ENCODE measurements at places on chromosomes 12 and 14.
A peak's percentile ranks its signal among the peaks of the same experiment; 100 is the strongest.

DNA sequence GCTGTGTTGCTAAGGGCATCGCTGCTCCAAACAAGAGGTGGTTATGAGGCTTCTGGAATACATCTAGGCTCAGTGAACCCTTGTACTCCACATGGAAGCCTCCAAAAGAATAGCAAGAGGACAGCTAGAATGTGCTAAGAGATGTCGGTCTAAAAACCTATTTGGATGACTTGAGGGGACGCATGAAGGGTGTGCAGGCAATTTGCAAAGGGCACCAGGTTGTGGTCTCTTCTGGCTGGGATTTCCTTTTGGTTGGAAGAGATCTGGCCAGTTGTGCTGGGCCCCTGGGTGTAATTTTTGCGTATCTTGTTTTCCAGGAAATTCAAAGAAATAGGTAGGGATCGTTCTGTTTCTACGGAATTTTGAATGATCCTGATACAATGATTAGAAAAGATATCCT is 4.2 kb downstream of the TTC9 start:
- DNase-seq = no peak

- no peak for DNase-seq
Observed at GRCh38 chr14:99619835-99620834, 16.1 kb upstream of the CCDC85C start.

GRCh38 chr12:20505056-20505455 is 136.7 kb downstream of the PDE3A start:
- DNase-seq = no peak

DNA sequence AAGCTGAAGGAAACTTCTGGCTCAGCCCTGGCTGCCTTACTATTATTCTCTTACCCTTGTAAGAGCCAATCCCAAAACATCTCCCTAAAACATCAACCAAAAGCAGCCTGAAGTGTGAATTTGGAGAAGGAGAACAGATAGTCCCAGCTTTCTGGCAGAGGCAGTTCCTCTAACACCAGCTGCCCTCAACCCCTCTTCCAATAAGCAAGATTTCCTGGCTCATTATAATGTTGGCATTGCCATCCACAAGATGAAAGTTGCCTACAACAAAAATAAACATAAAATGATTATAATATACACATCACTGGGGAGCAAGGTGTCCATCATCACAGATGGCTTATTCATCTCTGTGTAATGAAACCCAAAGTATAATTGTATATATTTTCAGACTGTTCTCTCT is 352.5 kb upstream of the CCDC196 start:
- no peak for DNase-seq

DNA sequence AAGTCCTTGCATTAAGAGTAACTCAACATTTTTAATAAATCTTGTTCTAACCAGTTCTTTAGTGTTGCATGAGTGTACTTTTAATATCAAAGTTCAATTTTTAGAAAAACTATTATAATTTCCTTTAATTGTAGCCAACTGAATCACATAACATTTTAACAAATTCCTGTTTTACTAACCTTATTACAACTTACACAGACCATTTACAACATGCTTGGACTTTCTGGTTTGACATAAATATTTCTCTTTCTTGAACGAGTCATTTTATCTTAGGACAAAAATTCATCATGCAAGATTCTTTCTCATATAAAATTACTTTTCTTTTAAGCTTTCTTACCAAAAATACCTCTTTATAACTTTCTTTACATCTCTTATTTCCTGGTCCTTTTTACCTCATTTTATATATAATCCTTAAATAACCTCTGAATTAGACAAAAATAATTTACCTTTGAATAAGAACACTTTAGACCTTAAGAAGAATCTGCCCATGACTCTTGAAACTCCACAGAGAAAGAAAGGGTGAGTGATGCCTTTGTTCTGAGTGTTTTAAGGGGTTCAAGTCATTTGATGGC is 3.9 kb downstream of the SLCO1A2 start:
- DNase-seq = no peak

DNA sequence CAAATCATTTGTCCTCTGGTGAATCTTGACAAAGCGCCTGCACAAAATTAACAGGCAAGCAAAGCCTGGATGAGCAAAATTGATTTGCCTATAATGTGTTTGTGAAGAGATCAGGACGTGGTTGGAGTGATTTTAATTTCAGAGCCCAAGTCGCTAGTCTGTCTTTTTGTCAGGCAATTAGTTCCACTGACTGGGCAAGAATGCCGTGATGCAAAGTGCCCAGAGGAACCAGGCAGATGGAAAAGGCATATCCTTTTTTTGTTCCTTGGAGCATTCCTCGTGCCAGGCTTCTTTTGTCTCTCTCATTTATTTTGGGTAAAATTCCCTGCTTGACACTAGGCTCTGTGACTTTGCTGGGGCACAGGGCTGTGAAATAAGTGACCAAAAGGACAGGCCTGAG is 65.9 kb upstream of the CCDC198 start:
- DNase-seq = no peak

GRCh38 chr12:89166525-89166934 is 185.8 kb downstream of the DUSP6 start:
- DNase-seq = no peak

DNA sequence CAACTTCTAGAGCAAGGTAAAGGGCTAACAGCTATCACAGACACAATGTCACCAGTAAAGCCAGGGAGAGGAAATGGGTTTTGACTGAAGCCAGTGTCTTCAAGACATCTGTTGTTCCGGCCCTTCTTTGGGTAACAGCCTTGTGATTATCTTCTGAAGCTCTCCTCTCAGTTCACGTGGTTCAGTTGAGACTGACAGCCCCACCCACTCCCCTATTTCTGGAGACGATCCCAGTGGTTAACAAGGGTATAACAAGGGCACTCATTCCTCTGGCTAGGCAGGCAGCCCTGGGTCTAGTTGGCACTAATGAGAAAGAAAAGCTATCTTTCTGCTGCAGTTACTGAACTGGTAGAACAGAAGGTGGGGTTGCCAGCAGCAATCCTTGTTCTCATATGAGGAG is 6.9 kb downstream of the GNPTAB start:
- DNase-seq = peak; percentile 75

- peak; percentile 47 for DNase-seq
Observed at GRCh38 chr12:65728848-65729793, 95.2 kb upstream of the HMGA2 start.

- no peak for DNase-seq
Observed at GRCh38 chr12:70154087-70154638, 89.1 kb upstream of the CNOT2 start.

DNA sequence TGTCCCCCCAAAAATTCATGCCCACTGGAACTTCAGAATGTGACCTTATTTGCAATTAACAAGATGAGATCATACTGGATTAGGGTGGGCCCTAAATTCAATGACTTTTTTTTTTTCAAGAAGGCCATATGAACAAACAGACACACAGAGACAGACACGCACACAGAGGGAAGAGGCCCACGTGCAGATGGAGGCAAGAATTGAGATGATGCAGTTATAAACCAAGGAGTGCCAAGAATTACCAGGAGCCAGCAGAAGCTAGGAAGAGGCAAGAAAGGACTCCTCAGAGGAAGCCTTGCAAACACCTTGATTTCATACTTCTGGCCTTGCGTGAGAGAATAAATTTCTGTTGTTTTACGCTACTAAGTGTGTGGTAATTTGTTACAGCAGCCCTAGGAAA is 33.4 kb downstream of the NELL2 start:
- DNase-seq = no peak

DNA sequence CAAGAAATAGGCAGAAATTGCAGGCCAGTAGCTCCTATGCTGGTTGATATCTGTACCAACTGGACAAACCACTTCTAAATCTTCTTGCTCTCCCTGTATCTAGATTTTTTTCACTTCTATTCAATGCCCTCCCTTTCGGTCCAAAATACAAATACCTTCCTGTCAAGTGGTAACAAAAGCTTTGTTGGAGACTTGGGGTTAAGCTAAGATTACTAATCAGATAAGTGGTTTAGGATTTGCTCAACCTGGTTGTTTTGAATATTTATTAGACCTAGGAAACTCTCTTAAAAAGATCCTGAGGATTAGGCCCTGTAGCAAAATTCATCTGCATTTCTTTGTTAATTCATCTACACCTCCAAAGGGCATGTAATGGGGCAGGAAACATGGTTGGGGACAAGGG is 410.1 kb downstream of the NAV3 start:
- no peak for DNase-seq

DNA sequence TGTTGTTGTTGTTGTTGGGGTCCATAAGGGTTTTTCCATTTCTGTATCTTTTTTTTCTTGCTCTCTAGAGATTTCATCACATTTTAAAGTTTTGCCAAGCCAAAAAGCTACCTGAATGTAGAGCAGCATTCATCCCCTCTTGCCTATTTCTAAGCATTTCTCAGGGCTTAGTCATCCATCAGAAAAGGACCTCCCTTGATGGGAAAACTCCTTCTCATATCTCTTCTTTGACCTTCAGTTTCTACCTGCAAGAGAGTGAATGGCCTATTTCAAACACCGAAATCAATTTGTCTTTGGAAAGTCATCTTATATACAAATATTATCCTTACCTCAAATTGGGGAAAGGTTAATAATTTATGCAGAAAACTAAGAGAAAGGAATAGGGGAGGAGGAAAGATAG is 4.5 kb downstream of the MYBPC1 start:
- no peak for DNase-seq

DNA sequence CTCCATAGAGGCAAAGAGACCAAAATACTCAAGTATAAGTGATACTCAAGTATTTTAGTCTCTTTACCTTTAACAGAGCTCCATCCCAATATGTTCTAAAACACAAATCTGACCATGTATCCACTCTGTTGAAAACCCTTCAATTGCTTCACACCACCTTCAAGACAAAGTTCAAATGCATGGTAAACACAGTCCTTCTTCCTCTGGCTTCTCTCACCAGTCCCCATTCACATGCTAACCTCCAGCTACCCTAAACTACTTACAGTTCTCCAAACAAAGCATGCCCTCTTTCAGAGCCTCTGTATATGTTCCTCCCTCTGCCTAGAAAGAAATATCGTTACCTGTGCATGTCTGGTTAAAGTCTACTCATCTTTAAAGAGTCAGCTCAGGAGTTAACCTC is 100.2 kb downstream of the NUMB start:
- no peak for DNase-seq

DNA sequence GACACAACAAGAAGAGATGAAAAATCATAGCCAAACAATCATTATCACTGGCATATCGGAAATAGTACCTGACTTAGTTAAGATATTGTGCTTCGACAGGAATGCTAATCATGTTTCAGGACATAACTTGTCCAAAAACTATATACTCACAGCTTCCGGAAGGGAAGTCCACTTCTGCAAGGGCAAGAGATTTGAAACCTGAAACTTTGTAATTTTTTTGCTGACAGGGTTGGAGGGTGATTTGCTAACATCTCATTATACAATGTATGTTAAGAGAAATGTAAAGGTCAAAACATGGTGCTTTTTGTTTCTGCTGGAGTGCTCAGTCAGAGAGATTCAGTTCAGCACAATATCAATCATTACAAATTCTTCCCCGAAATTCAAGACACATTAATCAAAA is 200.3 kb downstream of the CNTN1 start:
- no peak for DNase-seq

- no peak for DNase-seq
Observed at GRCh38 chr14:104072586-104072985, 12.9 kb upstream of the ASPG start.

DNA sequence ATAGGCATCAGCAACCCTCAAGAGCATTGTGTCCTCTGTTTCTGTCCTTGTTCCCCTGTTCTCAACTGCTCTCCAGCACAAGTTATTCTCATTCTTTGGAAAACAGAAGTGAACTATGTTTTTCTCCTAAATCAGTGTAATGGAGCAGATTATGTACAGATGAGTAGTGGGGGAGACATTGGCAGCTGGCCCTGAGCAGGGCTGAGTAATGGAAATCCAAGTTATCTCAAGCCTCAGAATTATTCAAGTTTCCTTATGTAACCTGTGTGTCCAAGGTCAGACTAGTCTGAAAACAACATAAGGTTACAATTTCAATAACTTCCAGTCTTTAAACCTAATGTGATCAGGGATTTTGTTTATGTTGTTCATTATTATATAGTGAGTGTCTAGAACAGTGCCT is 116.1 kb upstream of the FUT8 start:
- no peak for DNase-seq

DNA sequence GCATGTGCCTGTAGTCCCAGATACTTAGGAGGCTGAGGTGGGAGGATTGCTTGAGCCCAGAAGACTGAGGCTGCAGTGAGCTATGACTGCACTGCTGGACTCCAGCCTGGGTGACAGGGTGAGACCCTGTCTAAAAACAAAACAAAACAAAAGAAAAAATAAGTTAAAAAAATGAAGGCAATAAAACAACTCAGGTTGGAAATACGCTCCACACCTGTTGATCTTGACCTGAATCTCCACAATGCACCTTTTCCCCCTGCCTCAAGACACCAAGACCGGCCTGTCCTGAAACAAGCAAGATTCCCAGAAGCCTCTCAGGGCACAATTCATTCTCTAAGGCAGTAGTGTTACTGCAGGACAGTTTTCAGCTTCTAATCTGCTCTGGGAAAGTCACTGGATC is 20.8 kb upstream of the CEBPE start:
- no peak for DNase-seq

GRCh38 chr12:1796515-1797010 is 23.8 kb upstream of the LRTM2 start:
- no peak for DNase-seq

DNA sequence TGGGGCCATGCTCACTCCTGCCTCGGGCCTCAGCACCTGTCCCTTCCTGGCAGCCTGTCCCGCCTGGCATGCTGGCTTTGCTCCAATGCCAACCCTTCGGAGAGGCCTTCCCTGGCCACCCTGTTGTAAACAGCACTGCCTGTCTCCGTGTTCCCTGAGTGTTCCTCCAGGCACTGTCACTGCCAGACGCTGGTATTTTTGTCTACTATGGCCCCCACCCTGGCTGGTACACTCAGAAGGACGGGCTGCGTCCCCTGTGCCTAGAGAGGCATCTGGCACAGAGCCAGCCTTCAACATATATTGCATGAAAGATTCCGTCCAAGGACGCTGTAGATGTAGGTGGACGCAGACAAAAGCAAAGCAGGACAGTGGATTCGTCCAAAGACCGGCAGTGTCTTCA is 2.7 kb upstream of the ASPG start:
- no peak for DNase-seq

DNA sequence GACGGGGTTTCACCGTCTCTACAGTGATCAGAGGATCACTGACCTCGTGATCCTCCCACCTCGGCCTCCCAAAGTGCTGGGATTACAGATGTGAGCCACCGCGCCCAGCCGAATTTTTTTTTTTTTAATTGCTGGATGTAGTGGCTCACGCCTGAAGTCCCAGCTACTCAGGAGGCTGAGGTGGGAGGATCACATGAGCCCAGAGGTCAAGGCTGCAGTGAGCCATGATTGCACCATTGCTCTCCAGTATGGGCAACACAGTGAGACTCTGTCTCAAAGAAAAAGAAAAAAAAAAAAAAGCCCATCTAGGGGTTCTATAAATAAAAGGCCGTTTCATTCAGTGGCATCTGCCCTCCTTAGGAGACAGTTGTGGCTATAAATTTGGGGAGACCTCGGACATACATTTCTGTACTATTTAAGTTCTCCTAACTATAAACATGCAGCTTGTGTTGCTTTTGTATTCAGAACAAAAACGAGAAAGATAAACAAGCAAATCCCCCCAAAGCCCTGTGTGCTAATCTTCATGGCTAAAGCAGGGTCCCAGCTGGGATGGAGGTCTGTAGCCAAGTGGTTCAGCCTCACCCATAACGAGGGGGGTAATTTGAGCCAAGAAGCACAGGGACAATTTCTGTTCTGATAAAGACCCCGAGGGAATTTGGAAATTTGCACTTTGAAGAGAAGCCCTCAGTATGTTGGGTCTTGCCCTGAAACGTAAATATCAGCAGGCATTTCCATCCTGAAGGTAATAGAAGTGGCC is 35.0 kb upstream of the BCL7A start:
- DNase-seq = peak; percentile 63
